ENCODE measurements at places on chromosomes 6 and 20. TPM values are rescaled to one million over a fixed set of nuclear protein-coding genes. Genes with fewer than 3 reads are reported as not detected.

The CCM2L gene
- not detected for total RNA-seq

The CDC25B gene
- 294 TPM for total RNA-seq

The SLC22A3 gene
- total RNA-seq, result not detected

The TFAP2D gene
- total RNA-seq, result not detected

Data from activated CD8-positive, alpha-beta T cell treated with anti-CD3 and anti-CD28 coated beads, Interleukin-2, amount 10 ng/mL, durations not matched to agents 7 days and 5 days (primary cell).